ENCODE measurements at places on chromosomes 7 and 10.

- DNase-seq, result no peak
These were observed 203.4 kb downstream of the SLC25A13 start for GRCh38 chr7:96118449-96119001.

- DNase-seq, result no peak
These were observed 25.4 kb upstream of the ZNF107 start for GRCh38 chr7:64640504-64640903.

- DNase-seq, result no peak
These were observed 8.2 kb downstream of the ZCCHC24 start for GRCh38 chr10:79437111-79437814.

- DNase-seq, result no peak
These were observed 37.4 kb downstream of the VCL start for GRCh38 chr10:74035303-74035702.

DNA sequence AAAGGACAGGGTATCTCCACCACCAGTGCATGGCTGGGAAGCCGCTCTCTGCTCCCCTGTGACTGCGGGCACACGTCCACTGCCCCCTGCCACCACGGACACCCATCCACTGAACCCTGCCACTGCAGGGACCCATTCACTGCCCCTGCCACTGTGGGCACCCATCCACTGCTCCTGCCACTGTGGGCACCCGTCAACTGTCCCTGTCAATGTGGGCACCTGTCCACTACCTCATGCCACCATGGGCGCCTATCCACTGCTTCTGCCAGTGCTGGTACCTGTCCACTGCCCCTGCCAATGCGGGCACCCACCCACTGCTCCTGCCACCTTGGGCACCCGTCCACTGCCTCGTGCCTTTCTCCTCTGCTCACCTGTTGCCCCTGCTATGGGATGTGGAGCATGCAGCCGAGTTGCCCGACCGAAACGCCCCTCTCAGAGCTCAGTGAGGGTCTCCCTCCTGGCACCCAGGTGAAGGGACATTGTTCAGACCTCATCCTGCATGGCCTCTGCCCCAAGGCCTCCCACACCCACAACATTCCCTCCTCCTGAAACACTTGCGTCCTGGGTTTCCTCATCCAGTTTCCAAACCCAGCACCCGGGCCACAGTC is 207.4 kb downstream of the ADARB2 start:
- DNase-seq, result no peak
